ENCODE measurements at places on chromosomes 5 and 9.
A peak's percentile ranks its signal among the peaks of the same experiment; 100 is the strongest.

DNA sequence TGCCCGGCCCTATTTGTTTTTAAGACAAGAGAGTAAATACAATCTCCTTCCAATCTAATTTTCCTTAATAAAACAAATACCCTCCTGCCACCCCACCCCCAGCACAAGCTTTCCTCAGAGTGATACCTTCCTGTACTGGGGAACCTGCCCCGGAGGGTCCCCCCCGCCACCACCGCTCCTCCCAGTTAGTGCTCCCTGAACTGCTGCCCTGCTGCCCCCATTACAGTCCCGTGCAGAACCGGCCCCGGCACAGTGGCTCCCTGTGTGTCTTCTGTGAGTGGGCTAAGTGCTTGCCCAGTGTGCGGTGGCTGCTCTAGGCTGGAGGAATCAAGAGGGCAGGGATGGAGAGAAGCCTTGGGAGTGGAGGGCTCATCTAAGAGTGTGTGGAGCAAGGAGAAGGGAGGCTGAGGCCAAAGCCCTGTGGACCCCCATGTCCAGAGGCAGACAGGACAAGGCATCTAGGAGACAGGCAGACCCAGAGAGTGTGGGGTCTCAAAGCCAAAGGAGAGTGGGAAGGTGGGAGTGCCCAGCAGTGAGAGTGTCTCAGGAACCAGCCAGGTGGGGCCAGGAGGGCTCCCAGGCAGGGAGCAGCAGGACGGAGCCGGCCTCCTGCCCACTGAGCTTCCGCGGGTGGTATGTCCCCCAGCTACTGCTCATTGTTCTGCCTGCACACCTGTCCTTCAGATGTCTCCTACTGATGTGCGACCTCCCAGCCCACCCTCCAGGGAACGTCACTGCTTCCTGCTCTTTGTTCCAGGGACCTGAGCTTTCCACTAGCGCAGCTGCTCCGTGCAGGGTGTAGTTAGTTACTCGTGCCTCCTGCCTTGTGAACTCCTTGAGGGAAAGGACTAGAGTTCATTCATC lies 129.0 kb downstream of the DAB2IP start:
- no peak for DNase-seq

DNA sequence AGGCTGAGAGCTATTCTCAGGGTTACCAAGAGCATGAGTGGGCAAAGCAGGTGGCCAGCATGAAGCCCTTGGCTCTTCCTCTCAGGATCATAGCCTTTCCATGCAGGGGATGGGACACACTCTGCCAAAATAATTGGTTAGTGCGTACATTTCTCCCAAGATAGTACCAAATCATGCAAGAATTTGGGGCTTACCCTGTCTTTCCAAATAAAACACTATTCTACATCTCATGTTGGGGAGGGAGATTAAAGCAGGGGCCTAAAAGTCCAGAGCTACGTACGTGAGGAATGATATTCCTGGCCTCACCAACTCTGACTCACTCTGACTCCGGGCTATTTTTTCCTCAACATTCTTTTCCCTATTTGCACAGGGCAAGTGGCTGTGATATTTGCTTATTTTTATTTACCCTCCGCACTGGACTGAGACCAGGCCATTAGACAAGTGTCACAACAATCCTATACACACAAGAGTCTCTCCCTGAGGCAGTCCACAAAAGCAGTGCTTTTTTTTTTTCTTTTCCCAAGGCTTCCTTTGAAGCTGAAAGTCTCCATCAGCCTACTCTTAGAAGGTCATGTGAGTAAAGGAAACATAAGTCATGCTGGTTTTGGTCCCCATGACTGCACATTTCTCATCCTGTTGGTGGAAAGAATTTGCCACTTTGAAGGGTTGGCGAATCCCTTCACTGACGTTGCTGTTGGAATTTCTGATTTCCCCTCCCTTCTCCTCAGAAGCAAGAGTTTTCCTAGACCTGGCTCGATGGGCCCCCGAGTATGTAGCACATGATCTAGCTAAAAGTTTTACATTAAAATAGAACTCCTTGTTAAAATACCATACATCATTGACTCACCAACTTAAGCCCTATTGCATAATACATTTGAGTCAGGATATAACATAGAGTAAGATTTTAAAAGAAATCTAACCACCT lies 40.0 kb downstream of the TMEM252 start:
- no peak for DNase-seq

- no peak for DNase-seq
These were observed 19.7 kb downstream of the OR2V2 start for GRCh38 chr5:181166812-181167733.

DNA sequence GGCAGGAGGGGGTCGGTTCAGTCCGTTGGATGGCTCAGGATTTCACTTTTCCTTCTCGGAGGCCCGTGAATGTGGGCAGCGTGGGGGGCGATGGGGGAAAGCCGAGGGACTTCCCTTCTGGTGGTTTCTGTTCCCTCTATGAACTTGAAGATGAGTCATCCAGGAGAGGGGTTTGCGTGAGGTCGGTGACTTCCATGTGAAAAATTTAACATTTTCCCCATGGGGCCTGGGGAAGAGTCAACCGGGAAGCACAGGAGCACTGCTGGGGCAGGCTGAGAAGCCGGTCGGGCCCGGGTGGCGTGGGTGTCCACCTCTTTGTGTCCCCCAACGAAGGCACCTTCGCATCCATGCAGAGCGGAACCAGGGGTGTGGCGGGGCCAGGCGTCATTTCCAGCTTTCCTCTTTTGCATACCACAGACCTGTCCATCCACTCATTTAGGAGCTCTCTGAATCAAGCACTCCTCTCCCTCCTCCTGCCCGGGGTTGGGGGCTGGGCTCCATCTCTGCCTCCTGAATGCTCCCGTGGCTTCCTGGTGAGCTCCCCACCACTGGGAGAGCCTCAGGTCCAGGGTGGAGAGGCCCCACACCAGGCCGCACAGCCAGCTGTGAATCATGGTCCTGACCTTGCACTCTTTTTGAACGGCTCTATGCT lies 68.4 kb downstream of the ANKRD33B start:
- DNase-seq, result peak; percentile 76

DNA sequence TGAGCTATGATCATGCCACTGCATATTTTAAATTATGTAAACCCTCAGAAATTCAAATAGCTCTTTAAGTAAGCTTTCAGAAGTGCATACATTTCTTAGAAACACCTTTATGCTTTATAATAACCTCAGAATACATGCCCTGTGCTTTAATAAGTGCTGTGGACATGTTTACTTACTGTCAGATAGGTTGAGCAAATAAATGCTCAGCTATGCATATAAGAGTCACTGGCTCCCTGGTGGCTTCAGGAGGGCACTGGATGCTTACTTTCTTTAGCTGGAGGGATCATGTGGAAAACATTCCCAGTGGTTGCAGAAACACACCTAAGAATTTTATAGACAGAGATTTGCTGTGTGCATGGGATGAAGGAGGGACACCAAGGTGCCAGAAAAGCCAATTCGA lies 74.4 kb downstream of the PDE6A start:
- no peak for DNase-seq

GRCh38 chr9:128123451-128124080 lies 4.0 kb downstream of the PTGES2 start:
- DNase-seq, result no peak

GRCh38 chr5:14081791-14082190 lies 61.4 kb upstream of the TRIO start:
- no peak for DNase-seq

Data from activated CD4-positive, alpha-beta T cell treated with anti-CD3 and anti-CD28 coated beads, Interleukin-2, amount 10 ng/mL, durations not matched to agents 24 days and 14 days (primary cell).